ENCODE measurements at places on chromosomes 3 and 15.

DNA sequence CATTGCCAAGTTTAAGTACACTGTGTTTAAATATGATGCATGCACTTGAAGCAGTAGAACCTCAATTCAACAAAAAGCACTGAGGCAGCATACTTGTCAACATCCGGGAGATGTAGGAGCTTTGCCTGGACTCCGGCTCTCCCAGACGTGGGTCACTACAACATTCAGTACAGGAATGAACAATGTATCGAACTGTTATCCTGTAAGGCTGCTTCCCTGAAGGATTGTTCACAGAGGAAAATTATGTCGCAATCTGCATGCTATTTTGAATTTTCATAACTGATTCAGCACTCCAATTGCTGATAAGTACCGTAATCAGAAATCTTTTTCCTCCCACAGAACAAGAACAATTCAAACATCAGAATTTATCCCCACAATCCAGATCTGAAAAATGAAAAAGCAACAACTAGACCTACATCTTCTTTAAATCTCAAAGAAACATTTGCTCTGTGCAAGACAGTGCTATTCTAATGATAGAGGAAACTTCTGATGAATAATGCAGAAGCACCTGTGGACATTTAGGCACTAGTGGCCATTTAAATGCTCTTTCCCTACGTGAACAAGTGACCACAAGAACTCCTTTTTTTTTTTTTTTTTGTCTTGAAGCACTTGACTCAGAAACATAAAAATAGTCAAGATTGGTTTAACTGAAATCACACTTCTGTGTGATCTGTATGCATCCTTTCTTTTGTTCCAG is 113.4 kb downstream of the PLCH1 start:
- DNase-seq: no peak

DNA sequence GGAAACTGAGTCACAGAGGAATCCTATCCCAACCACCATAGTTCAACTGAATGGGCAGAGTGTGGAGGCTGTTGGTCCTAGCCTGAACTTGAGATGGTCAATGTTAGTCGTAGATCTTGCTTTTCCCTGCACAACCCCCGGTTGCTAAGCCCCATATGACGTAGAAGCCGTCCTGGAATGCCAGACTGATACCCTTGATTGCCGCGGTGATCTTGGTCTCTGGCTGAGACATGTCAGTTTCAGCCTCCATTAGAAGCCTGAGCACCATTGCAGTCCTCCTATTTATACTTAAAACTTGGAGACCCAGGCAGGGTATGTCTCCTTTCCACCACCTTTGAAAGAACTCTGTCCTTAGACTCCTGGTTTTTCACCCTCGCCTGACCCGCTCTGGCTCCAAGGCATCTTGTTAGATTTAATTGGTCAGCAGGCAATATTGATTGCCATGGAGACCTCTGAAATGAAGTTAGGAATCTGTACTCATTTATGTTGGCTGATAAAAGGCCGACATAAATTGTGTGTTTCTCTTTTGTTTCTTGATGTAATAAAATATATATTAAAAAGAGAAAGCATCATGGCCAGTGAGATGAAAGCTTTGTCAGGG is 53.4 kb downstream of the RPLP1 start:
- peak; percentile 6 for DNase-seq

DNA sequence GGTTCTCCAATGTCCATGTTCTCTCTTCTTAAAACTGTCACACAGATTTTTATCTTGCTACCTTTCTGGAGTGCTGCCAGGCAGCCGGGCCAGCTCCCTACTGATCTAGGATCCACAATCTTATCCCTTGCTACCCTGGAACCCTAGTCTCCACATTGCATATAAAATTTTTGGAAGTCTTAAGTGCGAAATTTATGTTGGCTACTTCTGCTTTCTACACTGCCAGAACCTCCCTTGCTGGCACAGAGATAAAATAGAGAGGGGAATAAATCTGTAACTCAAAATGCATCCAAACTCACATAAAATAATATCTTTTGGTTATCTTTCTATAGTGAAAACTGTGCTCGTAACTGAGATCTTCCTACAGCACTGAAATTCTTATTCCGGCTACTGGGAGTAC is 182.6 kb downstream of the ZPLD1 start:
- DNase-seq: no peak

GRCh38 chr15:40282147-40282868 is 556 bp downstream of the ANKRD63 start:
- peak; percentile 74 for DNase-seq

DNA sequence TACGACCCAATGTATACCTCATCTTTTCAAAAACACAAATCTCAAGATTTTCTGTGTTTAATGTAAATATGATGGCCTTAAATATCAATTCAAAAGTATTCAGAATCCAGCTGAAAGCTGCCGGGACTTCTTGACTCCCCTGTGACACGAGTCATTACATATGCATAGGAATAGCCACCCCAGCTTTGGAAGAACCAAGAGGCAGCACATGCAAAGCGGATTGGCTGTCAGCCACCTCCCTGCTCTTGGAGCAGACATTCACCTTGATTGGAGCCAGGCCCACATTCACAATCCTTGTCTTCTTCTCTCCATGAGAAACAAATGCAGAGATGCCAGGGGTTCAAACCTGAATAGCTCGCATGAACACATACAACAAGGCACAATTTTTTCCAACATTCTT is 10.8 kb upstream of the CAV3 start:
- DNase-seq: no peak

DNA sequence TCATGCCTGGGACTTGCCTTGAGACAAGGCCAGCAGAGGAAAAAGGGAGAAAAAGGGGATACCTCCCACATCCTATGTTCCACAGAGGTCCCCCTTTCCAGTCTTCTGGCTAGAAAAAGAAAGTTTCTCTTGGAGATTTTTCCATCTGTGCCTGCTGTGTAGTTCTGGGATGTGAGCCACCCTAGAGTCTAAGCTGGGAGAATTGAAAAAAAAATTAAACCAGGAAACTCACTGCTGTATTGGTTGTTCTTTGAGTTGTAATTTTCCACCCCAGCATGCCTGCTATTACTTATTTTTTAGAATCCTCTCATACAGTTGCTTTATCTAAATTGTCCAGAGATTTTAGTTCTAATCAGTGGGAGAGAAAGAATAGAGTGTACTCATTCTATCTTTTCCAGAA is 68.4 kb downstream of the SV2B start:
- no peak for DNase-seq

All from HAP-1 (cell line).